Stimulated activated CD4-positive, alpha-beta T cell treated with anti-CD3 and anti-CD28 coated beads, Interleukin-15, amount 100 ng/mL, for 1 hour (primary cell): ENCODE measurements at places on chromosomes 13 and 19.

GRCh38 chr13:23667750-23668149 lies 97.5 kb downstream of the TNFRSF19 start:
- DNase-seq = no peak

GRCh38 chr13:42760951-42761350 lies 20.4 kb upstream of the FAM216B start:
- no peak for DNase-seq

GRCh38 chr13:31301119-31301518 lies 101.3 kb downstream of the B3GLCT start:
- DNase-seq = no peak

GRCh38 chr19:19432732-19433131 lies 27.3 kb downstream of the GATAD2A start:
- no peak for DNase-seq

GRCh38 chr19:39729594-39729993 lies 8.2 kb downstream of the CLC start:
- DNase-seq = no peak

DNA sequence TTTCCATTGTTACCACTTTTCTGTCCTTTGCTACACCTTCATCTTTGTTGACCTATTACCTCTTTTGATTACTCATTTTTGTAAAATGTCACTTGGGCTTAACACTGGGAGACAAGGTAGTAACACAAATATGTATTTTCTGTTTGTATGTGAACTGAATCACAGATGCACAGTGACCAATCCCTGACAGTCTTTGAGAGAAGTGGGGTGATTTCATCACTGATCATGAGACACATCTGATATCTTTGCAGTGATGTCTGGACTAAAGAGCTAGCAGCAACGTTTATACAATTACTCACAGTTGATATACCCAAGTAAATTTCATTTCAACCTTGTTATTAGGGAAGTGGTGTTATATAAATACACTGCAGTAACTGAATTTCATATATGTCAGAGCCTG lies 1397.4 kb upstream of the SPRY2 start:
- DNase-seq = no peak

- no peak for DNase-seq
These were observed 120.9 kb upstream of the KL start for GRCh38 chr13:32895296-32895695.

DNA sequence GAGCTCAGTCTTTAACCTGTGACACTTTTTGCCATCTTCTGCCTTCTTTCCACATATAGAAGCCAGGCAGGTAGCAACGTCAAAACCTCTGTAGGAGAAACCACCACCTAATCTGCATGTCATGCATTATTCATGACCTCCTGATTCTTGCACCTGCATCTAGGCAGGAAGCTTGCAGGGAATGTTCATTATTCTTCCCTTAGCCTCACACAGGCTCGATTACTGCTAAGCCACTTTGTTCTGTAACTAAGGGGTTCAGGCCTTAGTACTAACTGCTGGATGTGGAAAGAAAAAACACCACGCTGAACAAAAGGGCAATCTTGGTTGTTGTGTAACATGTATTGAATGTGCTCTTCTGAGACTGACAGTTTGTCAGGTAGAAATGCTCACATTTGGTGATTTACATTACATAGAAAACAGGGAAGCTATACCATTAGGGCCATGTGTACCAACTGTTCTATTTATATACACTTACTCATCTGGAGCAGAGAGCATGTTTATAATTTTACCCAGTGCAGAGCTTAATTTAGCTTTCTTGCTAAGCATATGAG lies 366.9 kb downstream of the KLF12 start:
- DNase-seq = no peak

- no peak for DNase-seq
These were observed 147.8 kb downstream of the SUCLA2 start for GRCh38 chr13:47853236-47853635.

DNA sequence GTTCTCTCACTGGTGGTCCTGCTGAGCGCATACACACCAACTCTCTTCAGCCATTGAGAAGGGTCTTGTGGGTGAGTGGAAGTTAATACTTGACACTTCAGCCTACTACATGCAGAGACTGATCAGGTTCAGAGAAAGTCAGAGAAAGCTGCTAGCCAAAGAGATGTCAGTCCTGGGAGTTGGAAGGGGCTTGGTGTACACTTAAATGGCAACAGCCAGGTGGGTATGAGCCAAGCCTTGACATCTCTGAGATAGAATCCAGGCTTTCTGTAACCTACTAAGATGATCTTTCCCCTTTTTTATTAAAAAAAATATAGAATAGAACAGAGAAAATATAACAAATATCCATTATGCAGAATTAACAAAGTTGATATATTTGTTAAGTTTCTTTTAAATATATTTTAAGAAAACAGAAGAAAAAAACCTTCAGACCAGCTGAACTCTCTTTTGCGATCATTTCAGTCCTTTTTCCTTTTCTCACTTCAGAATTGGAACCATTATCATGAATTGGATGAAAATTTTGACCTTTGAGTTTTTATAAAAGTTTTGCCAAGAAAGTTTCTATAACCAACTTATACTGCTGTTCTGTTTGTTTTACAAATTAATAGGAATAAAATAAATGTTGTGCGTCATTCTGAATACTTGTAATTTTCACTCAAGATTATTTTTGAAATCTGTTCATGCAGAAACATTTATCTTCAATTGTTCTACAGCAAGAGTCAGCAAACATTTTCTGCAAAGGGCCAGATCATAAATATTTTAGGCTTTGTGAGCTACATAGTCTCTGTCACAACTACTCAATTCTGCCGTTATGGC lies 153.0 kb downstream of the RFC3 start:
- DNase-seq = no peak

DNA sequence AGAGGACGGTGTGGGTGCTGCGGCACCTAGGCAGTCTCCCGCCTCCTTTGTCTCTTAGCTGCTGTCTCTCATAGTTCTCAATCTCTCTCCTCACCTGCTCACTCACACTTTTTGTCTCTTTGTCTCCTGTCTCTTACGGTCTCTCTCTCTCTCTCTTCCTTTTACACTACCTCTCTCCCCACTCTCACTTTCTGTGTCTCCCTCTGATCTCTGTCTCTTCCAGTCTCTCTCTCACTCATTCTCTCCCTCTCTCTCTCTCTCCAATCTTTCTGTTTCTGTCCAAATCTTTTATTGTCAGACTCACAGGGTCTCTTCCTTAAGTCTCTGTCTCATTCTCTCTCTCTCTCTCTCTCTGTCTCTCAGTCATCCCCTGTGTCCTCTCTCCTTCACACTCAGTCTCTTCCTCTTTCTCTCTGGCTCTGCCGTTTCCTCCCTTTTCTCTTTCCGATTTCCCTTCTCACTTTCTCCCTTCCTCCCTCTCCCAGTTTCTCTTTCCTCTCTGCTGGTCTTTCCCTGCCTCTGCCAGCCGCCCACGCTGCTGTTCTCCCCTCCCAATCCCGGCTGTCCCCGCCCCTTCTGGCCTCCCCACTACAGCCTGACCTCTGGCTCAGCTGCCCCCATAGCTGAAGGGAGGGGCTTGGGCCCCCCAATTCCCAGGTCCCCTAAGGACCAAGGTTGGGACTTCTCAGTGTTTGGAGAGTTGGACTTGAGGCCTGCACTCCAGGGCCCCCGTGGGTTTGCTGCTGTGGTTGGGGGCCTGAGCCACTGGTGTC lies at the start of gene PLEKHA4:
Gene PLEKHA4 (minus strand): TSS at position 504 of the 773 bp plus-strand sequence. CDS start 997 bp downstream, outside the sequence.
- DNase-seq = no peak

DNA sequence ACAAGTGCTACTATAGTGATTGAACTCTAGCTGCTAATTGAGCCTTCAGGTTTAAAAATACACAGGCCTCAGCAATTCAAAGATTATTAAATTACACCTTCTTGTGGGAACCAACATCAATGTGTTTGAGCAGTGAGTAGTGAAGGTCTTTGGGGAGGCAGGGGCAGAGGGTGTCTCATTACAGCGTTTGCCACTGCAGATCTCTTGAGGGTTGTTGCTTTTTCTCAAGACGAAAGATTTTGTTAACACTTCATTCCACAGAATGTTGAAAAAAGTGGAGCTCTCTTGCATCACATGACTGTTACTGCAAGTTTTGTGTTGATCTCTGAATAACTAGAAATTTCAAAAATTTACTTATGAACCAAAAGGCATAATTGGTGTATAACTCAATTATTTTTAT lies 253.6 kb downstream of the ATP8A2 start:
- DNase-seq = no peak

GRCh38 chr19:51367255-51367564 lies 1.0 kb upstream of the ETFB start:
- DNase-seq = no peak

DNA sequence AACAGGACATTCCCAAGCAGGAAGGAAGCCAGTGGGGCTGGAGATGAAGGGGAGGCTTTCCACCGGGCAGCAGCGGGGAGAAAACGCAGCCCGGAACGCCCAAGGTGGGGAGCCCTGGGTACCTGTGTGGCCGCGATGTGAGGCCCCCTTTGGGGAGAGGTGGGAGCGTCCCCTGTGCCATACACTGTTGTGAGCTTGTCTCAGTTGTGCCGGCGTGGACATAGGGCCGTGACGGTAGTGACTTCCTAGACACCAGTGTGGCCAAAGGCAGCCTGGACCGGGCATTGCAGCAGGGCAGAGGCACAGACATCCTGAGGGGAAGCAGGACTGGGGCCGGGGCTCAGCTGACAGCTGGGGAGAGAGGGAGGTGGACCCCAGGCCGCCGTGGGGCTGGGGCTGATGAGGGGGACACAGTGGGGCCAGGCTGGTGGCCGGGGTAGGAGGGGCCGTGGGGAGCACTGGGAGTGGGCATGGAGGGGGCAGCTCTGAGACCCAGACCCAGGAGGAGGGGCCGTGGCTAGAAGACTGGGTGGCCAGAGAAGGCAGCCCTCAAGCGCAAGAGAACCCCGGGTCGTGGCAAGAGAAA lies 38.5 kb upstream of the TFDP1 start:
- DNase-seq = no peak

DNA sequence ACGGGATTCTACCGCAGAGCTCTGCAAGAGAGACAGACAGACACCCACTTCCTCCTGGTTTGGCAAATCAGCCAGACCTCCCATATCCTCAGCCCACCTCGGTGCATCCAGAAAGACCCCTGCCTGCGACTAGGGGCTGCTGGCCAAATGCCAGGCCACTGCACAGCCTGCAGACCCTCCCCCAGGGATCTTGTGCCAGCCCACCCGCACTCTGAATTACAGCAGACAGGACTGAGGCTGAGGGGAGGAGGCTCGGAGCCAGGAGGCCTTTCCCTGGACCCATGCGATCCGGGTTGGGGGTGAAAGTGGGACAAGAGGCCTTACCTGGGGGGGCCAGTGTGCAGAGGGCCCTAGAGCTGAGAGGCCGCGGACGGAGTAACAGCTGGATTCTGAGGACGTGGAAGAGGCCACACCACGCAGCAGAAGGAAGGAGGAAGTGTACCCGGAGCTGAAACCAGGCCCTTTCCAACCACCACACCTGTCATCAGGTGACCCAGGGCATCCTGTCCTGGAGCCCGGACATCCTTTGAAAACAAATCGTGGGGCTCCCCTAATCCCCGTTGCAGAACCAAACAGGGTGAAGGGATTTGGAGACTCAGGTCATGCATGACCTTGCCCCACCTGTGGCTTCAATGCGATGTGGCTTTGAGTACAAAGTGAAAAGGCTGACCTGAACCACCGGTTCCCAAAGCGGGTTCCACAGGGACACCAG lies 993 bp downstream of the FUT6 start:
- no peak for DNase-seq

- DNase-seq = no peak
These were observed 1364.9 kb upstream of the MIR17HG start for GRCh38 chr13:89982407-89983095.

GRCh38 chr13:28426381-28426780 lies 68.5 kb downstream of the FLT1 start:
- no peak for DNase-seq

- no peak for DNase-seq
These were observed 17.8 kb downstream of the PIAS4 start for GRCh38 chr19:4025317-4025716.

DNA sequence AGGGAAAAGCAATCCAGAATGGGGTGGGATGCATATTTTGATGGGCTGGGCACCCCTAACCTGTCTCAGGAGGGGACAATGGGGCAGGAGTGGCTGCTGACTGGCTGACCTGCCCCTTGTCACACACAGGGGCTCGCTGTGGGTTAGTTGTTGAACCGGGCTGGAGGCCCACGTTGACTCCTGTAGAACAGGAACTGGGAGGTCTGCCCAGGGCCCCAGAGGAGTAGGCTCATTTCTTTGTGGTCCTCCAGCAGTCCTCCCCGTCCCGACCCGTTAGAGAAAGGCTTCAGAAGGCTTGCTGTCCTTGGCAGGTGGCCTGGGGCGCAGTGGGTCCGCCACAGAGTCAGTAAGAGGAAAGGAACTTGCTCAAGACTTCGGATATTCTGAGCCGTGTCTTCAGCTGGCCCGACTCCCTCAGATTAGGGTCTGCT lies 70.1 kb downstream of the COL4A1 start:
- DNase-seq = no peak

GRCh38 chr19:10079031-10079453 lies 7.1 kb upstream of the SHFL start:
- DNase-seq = no peak

- no peak for DNase-seq
These were observed 1047.5 kb upstream of the SPRY2 start for GRCh38 chr13:81388400-81388799.

DNA sequence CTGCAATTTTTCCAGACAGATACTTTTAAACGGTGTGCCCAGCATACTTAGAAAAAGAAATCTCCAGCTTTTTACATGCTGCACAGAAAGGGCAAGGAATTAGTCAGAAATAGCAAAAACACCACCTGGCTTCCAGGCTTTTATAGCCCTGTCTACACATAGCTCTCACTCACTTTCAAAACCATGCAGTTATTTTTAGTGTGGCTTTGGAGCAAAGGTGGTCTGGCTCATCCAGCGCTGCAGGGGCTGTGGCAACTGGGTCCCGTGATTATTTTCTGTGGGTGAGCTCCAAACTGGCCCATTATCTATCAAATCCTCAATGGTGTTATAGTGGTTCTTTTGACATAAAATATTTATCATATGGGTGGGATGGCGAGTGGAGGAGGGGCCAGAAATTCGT lies 57.0 kb downstream of the COL4A2 start:
- no peak for DNase-seq

- DNase-seq = no peak
These were observed 1552.2 kb downstream of the PCDH9 start for GRCh38 chr13:65677906-65678305.

DNA sequence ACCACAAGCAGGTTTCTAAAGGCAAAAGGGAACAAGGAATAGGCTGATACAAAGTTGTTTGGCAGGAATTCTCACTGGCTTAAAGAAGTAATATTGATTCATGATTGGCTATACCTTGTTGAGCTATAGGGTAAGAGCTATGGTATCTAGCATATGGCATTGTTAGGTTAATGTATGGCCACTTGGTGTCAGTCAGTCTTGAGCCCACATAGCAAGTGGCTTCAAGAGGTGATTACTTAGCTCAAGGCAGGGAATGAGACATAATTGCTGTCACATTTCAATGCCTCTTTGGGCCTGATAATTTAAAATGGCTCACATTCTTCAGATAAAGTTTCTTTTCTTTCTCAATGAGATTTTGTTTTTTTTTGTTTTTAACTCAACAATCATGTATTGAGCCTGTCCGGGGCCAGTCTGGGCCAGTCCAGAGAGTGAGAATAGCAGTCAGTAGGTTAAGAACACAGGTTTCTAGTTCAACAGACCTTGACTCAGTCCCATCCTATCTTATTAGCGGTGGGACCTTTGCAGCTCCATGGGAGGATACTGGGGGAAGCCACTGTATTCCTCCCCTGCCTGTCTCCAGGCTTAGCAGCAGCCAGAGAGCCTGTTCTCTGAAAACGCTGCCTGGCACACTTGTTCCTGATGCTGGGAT lies 45.8 kb upstream of the RCBTB2 start:
- no peak for DNase-seq
